ENCODE measurements at places on chromosomes 7 and 10.

DNA sequence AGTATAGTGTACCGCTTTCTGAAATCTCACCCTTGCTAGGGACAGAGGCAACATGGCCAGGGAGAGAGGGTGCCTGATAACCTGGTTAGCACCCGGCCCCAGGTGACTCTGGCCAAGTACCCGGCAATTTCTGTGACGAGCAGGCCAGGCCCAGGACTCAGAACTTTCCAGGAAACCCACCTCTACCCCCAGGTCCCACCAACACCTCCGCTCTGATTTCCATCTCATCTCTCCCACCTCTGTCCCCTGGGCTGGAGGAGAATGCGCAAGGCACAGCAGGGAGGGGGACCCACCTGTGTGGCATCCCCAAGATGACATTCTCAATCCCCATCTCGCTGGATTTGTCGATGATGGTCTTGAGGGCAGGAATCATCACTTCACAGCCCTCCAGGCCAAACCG, 11.6 kb downstream of the OGDHL start:
- DNase-seq = no peak

DNA sequence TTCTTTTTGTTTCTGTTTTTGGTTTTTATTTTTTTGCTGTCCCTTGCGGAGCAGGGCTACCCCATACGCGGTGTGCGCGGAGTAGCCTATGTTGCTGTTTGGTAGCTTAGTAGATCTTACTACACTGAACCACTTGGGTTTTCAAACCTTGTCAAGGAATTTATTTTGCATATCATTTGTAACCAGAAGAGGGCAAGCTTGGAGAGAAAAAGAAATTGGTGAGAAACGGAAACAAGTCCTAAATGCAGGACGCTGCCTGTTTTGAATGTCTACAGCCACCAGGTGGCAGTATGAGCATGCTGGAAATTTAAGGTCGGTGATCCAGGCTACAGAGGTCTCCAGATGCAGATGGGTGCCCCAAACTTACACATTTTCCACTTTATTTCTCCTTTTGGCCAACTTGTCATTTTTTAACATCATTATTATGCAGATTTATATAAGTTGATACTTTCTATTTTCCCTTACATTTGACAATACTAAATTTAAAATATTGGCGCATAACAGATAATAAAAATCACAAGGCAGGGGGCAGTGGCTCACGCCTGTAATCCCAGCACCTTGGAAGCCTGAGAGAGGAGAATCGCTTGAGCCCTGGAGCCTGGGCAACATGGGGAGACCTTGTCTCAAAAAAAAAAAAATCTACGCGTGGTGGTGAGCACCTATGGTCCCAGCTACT, 15.3 kb upstream of the TRA2A start:
- DNase-seq = peak; percentile 87

DNA sequence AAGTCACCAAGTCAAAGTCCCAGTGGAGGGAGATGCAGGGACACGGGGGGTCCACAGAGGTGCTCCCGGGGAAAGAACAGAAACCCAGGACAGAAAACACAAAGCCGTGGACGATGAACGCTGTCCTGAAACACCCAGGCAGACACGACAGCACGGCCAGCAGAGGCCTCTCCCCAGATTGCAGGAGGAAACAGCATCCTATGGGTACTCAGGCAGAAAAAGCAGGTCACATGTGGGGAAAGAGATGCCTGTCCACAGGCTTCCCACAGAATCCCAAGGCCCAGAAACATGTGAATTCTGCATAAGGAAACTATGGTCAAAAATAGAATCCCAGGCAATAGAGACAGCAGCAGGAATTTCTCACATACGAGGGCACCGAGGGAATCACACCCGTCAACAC, 53.6 kb upstream of the ADGRA1 start:
- no peak for DNase-seq

DNA sequence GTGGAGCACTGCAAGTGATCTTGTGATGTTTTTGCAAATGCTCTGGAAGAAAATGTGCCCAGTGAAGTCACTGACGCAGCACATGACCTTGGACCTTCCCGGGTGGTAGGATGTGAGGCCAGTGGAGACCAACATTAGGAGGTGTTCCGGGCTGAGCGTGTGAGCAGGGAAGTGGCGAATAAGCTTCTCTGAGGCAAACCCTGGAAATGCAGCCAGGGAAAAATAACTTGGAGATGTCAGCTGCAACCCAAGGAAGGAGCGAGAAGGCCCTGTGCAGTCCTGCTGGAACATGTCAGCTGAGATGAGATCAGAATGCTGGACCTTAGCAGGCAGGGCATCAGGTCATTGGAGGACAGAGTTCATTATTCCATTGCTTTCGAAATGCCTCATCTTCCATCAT, 18.6 kb upstream of the SDK1 start:
- no peak for DNase-seq

DNA sequence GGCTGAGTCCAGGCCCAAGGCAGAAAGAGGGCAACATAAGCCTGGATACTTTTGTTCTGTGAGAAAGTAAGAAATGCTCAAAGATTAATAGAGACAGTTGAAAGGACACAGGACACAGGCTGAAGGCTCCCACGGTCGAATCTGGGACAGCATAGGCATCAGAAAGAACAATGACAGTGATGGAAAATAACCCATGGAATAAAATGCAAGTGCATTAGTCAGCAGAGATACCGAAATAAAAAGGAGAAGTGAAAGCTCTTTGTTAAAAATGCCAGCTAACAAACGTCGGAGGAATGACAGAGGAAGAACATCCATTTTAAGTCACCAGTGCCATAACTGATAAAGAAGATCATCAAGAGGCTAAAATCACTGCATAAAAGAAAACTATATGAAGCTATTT, 19.6 kb upstream of the AGAP5 start:
- DNase-seq = no peak

DNA sequence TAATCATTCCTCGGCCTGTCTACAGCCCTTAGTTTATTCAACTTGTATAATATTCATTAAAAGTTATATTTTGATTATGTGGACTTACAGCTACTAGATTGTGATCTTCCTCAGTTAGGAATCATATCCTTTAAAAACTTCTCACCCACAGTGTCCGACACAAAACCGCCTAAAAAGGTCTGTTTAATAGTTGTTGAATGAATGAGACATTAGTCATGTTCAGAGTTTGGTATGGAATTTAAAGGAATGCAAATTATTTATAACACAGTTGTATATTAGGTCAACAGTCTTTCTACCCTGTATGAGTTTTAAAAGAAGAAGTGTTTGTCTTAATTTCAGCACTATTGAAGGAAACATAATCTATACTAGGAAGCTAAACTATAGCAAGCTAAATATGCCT, 390.0 kb downstream of the ARL4A start:
- no peak for DNase-seq

- DNase-seq = no peak
Observed at GRCh38 chr7:2608921-2609411, 22.8 kb upstream of the TTYH3 start.

DNA sequence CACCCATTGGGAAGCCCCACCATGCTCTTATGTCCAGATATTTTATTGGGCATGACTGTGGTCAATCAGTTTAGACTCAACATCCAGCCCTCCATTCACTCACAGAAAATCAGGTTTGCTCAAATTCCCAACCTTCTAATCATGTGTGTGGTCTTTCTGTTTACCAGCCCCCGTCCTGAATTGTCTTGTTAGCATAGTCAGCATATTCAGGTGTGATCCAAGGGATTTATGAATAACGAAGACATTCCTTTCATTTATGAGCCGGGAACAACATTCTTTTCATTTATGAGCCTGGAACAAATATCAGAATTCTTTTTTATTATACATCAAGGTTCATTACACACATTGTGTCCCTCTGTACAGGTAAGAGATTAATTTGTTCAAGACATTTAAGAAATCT, 376.3 kb upstream of the POM121L12 start:
- DNase-seq = no peak

GRCh38 chr7:1856161-1856887, 186.2 kb downstream of the ELFN1 start:
- no peak for DNase-seq

- DNase-seq = no peak
Observed at GRCh38 chr7:46226860-46227259, 305.8 kb upstream of the IGFBP3 start.

GRCh38 chr7:11473807-11474424, 358.1 kb downstream of the THSD7A start:
- DNase-seq = no peak

DNA sequence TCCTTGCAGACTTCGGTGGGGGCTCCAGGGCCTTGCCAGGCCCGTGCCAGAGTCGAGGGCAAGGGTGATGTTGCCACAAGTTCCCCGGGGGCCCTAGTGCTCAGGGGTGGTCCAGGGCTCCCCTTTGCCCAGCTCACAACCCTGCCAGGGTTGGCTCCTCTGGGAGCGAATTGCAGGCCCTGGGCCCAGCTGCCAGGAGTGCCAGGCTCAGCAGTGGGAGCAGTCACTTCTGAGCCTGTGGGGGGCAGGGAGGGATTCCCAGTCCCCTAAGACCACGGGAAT, 43.8 kb downstream of the TCERG1L start:
- no peak for DNase-seq

DNA sequence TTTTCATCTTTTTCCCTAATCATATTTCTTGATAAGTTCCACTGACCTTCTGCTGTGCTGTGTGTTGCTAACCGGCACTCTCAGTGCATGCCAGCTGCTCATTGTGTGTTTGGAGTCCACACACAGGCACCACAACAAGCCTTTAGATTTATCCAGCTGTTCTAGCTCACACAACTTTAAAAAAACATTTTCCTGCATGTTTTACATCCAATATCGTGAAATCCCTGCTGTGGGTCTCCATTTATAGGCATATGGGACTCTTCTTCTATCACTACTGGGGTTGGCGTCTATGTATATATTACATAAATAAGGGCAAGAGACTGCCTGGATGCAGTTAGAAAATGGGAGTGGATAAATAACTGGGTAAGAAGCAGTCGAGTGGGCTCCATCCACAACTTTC, 183.6 kb upstream of the ADARB2 start:
- no peak for DNase-seq

- DNase-seq = no peak
Observed at GRCh38 chr7:17822547-17823173, 117.6 kb downstream of the SNX13 start.

GRCh38 chr10:43091846-43092245, 15.0 kb downstream of the RET start:
- DNase-seq = no peak

DNA sequence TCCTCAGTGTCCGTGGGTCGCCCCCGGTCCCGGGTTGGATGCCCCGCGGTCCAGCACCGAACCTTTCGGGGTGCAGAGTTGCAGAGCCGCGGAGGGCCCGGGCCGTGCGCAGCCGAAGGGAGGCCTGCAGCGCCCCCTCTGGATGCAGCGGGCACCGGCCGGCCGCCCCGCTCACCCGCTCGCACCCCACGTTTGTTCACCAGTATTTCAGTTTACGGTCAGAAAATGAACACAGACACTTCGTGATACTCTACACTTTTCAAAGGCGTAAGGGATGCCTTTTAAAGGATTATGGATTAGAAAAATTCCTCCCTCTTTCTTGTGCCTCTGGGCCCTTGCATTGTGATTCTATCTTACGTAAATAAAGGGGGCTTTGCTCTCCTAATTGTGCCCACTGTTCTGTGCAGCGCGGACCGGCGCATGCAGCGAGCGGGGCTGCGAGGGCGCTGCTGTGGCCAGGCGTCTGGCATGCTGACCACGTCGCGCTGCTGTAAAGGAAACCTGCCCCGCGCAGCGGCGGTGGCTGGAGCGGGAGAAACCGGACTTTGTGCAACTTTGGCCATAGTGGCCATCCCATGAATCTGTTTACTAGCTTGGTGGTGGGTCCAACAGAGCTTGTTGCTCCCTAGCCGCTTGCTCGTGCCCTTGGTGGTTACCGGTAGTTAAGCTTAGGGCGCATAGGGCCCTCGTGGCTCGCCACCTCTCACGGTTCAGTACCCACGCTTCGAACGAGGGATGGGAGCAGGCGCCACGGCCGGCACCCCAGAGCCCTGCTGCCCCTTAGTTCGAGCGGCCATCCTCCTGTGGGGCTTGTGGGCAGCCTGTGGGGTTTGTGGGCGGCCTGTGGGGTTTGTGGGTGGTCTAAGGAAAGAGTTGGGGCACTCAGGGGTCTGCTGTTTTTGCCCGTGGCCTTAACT, 739 bp upstream of the MEST start:
- DNase-seq = no peak

- no peak for DNase-seq
Observed at GRCh38 chr7:107742678-107743566, 1.0 kb upstream of the CBLL1 start.

DNA sequence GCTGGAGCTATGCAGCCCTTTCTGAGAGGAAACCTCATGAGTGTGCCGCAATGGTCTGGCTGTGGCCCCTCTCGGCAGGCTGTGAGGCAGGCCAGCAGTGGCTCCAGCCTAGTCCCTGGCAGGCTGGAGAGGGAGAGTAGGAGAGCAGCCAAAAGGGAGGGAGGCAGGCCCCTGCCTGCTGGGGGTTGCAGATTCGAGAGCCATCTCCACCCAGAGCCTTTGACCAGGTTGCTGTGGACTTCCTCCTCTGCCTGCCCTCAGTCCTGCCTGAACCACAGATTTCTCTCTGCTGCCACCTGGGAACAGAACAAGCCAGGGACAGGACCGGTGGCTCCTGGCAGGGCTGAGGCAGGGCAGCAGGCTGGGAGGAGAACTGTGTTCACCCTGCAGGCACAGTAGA, 13.9 kb downstream of the PAX2 start:
- no peak for DNase-seq

GRCh38 chr10:112728997-112729396, 221.1 kb upstream of the TCF7L2 start:
- no peak for DNase-seq

GRCh38 chr10:103859161-103860086, 4.0 kb upstream of the SH3PXD2A start:
- DNase-seq = peak; percentile 50

- no peak for DNase-seq
Observed at GRCh38 chr7:34759477-34760125, 101.6 kb downstream of the NPSR1 start.

GRCh38 chr7:3510101-3511020, 209.3 kb downstream of the SDK1 start:
- DNase-seq = no peak

GRCh38 chr7:1127001-1127400, 33.0 kb downstream of the ZFAND2A start:
- DNase-seq = no peak

DNA sequence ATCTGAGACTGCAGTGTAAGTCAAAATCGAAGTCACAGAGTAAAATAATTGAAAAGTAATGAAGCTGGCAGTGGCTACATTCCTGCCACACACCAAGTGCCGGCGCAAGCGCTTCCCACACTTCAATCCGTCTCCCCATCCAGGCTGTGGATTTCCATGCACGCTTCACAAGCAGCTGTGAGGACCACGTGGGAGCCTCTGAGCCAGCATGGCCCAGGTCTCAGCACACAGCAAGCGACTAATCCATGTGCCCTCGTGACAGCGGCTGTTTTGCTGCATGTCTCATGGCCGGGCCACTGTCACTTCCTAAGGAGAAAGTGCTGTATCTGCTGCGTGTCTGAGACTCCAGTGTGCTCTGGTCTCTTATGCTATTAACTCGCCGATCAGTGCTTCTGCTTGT, 566.9 kb downstream of the DNAJB6 start:
- no peak for DNase-seq

GRCh38 chr7:84546403-84546802, 351.8 kb upstream of the SEMA3A start:
- no peak for DNase-seq

- no peak for DNase-seq
Observed at GRCh38 chr7:151057506-151057988, at the start of gene CDK5. TSS of gene CDK5 (minus strand) at chr7:151057897. CDS start at chr7:151057848, 49 bp downstream.
